Stimulated activated CD4-positive, alpha-beta T cell treated with anti-CD3 and anti-CD28 coated beads, Interleukin-1b, Interleukin-23, amount 100 ng/mL, for 4 hours (primary cell): ENCODE measurements at places on chromosomes 2 and 18.

DNA sequence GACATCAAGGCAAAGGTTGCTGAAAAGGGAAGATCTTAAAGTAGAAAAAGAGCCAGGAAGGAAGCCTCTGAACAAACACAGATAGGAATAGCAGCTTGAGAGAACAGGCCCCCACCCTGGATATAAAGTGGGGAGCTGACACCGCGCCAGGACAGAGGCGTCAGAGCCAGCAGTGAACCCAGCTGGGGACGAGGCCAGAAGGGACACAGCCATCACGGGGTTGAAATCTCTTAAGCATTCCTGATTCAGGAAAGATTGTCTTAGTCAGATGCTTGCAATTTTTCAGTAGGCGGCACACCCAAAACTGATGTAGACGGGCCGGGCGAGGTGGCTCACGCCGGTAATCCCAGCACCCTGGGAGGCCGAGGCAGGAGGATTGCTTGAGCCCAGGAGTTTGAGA, 93.8 kb upstream of the PHLPP1 start:
- no peak for DNase-seq

- no peak for DNase-seq
Observed at GRCh38 chr2:158403237-158403636, 53.3 kb downstream of the CCDC148 start.

GRCh38 chr18:64171576-64171975, 22.7 kb upstream of the LINC00305 start:
- DNase-seq = no peak

- peak; percentile 61 for DNase-seq
Observed at GRCh38 chr2:241882091-241882625, 12.6 kb downstream of the RTP5 start.

DNA sequence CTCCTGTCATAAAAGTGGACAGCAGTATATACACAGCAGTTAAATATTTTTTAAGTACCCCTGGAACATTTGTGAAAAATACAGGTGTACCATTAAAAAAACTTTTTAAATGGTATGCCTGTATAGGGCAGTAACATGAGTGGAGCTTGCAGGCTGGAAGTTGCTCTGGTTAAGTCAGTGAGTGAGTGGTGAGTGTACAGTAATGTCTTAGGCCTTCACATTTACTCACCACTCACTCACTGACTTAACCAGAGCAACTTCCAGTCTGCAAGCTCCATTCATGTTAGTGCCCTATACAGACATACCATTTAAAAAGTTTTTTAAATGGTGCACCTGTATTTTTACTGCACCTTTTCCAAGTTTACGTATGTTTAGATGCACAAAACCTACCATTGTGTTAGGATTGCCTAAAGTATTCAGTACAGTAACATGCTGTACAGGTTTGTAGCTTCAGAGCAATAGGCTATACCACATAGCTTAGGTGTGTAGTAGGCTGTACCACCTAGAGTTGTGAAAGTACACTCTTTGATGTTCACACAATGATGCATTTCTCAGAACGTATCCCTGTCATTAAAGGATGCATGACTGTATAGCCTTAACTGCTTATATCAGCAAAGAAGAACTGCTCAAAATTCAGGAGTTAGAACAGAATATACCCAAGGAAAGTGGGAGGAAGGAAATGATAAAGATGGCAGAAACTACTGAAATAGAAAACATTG, 112.6 kb downstream of the EHBP1 start:
- DNase-seq = no peak

DNA sequence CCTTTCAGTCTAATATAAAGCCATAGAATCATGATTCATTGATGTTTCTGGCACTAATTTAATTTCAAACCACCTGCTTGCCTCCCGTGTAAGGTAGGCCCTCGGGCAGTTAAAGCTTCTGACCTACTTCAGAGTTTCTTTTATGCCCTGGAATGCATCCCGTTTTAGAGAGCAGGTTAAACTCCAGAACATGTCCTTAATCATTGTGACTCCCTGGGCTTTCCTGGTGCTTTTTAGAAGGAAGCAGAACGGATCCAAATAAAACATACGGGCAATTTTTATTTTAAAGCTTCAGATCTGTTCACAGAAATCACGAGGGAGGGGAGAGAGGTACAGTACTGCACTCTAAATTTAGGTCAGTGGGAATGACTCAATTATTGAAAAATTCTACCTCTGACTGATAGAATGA, 134.8 kb downstream of the GCA start:
- DNase-seq = no peak
